ENCODE measurements at places on chromosomes 12 and 14.
A peak's percentile ranks its signal among the peaks of the same experiment; 100 is the strongest.

DNA sequence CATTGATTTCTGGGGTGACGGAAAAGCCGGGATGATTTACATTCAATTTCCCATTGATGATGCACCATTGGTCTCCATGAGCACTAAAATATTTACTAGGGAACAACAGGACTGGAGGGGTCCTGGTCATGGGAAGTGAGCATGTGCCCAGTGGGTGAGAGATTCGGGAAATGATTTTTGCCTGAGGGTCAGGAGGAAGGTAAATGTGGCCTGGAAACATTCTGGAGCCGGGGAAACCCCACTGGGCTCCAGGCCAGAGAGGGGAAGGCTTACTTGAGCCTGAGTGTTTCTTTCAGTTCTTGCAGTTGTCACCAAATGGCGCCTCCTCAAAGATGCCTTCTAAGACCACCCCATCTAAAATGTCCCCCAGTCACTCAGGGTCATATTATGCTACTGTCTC, 532.3 kb upstream of the TBX3 start:
- DNase-seq: no peak

DNA sequence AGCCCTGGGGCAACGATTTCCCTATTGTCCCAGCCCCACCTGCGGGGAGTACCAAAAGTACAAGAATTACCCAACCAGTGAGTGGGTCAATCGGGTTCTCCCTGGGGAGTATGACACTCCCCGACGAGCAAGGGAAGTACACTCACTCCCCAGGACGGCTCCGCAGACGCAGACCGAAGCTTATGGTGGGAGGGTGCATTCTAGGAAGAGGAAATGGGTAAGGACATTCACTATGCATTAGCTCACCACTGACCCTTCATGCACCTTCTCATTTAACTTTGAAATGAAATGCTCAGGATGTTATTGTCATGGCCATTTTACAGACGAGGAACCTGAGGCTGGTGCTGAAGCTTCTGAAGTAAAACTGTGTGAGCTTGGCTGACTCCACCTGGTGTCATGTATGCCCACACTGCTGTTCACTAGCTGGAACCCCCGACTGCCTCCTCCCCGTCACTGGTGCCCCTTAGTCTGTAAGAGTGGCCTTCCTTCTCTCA, 45.8 kb upstream of the TMED10 start:
- peak; percentile 96 for DNase-seq

DNA sequence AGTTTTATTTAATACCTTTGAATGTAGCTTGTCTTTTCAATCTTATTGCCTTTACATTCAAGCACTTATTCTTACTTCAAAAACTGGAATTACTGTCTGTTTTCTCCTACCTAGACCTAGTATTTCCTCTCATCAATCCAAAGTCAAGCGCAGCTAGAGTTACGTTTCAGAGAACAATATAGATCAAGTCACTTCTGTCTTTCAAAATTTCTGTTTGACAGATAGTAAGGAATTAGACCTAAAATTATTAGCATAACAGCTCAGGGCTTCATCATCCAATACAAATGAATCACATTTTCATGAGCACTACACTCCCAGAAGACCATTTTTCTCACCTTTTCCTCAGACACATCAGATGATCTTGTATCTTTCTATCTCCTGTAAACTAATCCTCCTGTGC, 170.6 kb downstream of the CCDC59 start:
- DNase-seq: no peak

DNA sequence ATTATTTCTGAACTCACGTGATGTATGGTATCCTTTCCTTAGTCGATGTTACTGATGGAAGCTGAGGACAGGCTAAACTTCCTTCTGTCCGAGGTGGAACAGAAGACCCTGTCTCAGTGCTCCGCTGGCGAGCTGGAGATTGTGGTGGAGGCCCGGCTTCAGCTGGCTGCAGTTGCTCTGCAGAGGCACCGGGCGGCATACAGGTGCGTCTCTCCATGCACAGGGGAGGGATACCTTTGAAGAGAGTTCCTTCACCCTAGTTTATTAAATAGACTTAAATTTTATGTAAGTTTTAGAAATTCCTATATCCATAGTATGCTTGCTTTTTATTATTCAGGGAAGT, 186.7 kb upstream of the NEDD1 start:
- DNase-seq: peak; percentile 46

DNA sequence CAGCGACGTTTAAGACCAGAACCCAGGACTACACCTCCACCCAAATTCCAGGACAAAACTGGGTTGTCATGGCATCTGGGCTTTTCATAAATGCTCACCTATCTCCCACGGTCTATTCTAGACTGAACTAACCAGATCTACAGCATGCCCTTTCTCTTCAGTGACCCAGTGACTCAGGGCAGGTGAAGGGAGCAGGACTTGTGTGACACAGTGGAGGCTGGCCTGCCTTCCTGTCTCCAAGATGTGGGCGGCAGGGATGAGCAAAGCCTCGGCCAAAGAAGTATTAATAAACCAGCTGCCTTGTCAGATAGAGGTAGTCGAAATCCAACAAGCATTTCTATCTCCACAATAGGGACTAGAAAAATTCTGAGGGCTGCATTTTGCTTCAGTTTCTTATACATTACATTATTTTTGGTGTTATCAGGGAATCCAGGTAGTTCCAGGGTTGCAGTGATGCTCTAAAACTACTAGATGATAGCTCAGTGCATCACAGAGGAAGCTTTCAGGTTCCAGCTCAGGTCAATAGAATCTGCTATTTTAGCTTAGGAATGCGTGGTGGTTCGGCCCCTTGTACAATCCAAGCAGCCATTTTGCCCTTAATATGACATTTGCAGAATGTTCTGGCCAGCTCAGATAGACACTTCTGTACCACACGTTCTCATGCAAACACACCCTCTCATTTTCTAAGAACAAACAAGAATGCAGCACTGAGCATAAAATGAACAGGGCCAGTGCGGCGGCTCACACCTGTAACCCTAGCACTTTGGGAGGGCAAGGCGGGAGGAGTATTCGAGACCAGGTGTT, 4.2 kb upstream of the GLRX5 start:
- peak; percentile 64 for DNase-seq

DNA sequence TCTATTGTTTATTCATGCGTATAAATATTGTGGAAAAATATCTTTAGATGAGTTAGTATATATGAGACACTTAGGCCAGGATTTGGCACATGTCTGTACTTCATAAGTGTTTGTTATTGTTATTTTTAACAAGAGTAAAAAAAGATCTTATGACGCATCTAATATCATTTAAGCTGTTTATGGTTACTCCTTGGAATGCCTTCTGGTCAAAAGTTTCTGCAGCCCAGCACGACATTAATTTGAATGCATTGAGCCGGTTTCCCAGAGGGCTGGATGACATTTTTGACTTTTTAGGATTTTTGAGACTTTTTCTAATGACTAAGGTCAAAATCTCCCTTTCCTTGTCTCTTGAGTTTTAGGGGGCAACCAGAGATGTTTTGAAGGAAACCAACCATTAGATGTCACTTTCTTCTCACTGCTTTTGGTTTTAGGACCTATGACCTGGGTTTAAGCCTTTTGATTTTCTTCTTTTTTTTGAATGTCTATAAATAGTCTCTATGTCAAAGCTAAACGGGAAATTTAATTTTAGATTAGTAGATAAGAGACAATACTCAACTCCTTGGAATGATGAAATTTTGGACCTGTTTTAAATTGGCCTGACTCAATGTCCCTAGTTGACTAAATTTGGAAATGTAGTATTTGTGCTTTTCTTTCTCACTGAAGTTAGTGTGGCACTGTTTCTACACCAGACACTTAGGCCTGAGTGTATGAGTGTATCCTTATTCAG, 215.5 kb downstream of the AEBP2 start:
- DNase-seq: no peak

GRCh38 chr12:117188961-117189724, 1.1 kb downstream of the FBXO21 start:
- DNase-seq: peak; percentile 83

GRCh38 chr12:121871467-121871866, 12.8 kb upstream of the HPD start:
- no peak for DNase-seq

DNA sequence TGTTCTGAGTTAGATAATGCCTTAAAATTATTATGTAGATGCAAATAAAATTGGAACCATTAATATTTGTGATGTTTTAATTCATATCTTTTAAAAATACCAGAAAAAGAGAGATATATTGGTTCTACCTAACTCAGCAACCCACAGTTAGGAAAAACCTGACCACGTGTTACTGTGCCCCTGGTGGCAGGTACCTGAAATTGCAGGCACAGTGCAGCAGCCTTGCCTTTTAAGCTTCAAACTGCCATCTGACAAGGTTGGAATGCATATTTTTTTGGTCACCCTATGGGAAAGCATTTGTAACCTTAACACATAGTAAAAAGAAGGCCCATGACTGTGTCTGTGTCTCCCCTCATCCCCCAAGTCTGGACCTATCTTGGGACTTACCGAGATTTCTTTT, 109.4 kb upstream of the NOS1 start:
- no peak for DNase-seq

DNA sequence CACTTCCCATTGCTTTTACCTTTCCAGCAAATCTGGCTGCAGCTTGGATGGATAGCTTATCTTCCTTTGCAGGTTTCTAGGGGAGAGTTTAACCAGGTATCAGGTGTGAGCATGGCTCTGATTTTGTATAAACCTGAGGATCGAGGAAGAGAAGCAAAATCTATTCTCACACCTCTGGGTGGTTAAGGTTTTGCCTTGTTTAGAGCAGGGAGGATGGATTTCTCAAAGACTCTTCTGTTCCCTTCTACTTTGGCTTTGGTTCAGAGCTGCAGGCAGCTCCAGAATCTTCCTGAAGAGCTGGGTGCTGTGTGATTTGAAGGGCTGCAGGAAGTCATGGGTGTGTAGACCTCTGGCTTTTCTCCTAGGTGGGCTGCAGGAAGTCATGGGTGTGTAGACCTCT, 1.7 kb downstream of the JDP2 start:
- DNase-seq: peak; percentile 44

GRCh38 chr12:2922329-2922728, 31.6 kb downstream of the TULP3 start:
- DNase-seq: peak; percentile 54

DNA sequence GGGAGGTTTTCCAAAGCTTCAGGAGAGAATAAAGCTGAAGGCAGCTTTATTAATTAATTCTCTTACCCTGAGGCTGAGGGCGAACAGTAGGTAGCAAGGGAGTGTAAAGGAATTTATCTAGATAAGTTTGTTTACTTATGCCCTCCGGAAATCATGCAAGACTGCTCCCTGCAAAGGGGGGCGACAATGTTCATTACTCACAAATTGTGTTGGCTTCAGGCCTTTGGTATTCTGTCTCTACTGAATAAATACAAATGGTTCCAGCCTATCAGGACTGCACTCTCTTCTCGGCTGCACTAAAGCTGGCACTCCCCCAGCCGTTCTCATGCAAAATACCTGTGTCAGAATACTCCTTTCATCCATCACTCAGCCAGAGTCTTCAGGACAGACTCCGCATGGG, 120.8 kb downstream of the PPHLN1 start:
- no peak for DNase-seq

DNA sequence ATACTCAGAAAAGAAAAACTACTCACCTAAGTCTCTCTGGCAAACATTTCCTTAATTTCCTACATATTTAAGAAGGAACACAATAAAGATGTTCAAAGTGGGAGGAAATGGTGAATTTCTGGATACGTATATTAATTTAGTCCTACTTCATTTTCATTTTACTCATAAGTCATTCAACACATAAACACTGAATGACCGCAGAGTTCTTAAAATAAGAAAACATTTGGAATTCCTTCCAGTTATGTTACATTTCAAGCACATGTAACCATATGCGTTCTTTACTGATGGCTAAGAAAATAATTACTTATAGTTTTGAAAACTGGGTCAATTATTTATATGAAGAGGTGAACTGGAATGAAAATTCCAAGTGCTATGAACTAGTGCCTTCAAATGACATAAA, 409.3 kb downstream of the BCAT1 start:
- DNase-seq: no peak

- DNase-seq: peak; percentile 81
Measured at GRCh38 chr14:68952531-68953195, 26.4 kb downstream of the ACTN1 start.

DNA sequence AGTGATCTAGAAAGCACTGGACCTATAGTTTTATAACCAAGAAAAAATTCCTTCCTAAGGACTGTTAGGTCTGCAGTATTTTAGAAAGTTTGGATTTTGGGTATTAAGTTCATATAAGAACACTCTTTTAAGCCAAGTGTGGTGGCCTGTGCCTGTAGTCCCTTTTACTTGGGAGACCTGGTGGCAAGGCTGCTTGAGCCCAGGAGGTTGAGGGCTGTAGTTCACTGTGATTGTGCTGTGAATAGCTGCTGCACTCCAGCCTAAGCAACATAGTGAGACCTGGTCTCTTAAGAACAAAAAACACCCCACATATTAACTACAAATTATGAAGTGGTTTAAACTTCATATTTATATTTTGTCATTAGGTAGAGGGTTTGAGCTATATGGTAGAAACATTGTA, 9.7 kb downstream of the DNM1L start:
- no peak for DNase-seq

GRCh38 chr12:5488626-5488955, 56.7 kb downstream of the NTF3 start:
- peak; percentile 39 for DNase-seq

DNA sequence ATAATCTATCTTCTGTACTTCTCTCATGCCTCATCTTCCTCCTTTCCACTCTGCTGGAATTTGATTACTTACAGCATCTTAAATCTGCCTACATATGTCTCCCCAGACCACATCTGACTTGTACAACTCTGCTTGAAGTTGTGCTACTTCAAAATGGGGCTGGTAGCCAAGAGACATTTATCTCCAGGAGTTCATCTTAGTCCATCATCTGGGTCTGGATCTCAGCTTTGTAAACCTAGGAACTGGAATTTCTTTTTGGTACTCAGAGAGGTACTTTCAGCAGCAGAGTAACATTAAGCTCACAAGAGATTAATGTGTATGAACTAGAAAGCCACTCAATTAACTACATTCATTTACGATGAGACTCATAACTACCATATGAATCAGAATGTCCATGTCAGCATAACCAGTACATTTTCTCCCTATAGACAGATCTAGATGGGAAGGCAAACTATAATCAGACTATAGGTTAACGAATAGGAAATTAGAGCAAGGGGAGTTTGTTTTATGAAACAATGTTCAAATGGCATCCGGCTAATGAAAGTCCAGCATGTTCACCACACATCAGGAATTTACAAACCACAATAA, 178.8 kb downstream of the CEP128 start:
- DNase-seq: peak; percentile 12

Data from GM23248 (cell line).